ENCODE measurements at places on chromosomes 4 and X.

DNA sequence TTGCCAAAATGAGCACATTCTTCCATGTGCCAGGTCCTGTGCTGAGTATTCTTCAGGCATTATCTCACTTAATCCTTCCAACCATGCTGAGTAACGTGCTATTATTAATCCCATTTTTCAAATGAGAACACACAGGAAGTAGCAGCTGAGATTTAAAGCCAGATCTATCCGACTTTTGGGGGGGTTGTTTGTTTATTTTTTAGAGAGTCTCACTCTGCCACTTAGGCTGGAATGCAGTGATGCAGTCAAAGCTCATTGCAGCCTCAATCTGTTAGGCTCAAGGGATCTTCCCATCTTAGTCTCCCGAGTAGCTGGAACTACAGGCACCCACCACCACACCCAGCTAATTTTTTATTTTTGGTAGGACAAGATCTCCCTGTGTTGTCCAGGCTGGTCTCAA, 55.5 kb upstream of the TRIM2 start:
- DNase-seq, result no peak

- DNase-seq, result no peak
Measured at GRCh38 chr4:160319221-160319867, 1216.5 kb downstream of the RAPGEF2 start.

- no peak for DNase-seq
Measured at GRCh38 chr4:88524171-88524570, 595 bp upstream of the PYURF start.

DNA sequence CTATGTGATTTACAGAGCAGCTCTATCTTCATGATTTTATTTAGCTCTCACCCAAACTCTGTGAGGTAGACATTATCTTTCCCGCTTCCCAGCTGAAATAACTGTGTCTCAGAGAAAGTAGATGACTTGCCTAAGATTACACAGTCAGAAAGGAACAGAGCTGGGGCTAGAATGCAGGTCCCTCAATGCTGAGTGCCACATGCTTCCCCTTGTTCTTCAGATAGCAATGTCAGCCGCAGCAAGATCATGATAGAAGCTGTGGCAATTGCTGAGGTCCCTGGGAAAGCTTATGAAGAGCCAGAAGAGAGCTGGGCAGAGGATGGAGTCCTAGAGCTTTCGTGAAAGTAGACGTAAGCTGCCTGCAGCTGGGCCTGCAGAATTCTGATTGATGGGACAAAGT, 11.1 kb upstream of the GABRE start:
- no peak for DNase-seq

- no peak for DNase-seq
Measured at GRCh38 chrX:38127961-38128360, 92.7 kb downstream of the SRPX start.

All from inflammatory macrophage treated with lipopolysaccharide for 4 hours (primary cell).